Activated naive CD8-positive, alpha-beta T cell treated with anti-CD3 and anti-CD28 coated beads, Interleukin-2, amount 50 U/mL, for 24 hours (primary cell): ENCODE measurements at places on chromosomes 3 and 15.

DNA sequence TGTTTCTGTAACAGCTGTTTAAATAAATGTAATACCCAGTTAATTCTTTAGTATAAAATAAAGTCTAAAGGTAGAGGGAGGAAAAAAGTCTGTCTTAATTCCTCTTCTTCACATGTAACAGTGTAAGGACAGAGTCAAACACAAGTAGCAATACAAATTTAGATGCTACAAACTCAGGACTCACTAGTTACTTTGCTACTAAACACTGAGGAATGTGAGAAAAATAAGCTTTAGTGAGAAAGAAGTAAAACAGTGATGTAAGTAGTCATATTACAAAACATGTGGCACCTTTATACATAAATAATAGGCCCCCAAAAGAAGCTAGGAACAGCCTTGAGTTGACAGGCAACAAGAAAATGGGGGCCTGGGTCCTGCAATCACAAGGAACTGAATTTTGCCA is 113.0 kb downstream of the TBC1D5 start:
- peaks cover 6% of the 10 kb centered on the region for H3K36me3 ChIP-seq
- H3K27ac ChIP-seq, result no peak overlapping the region
- peaks cover 23% of the 10 kb centered on the region for H3K4me1 ChIP-seq
- no peak for DNase-seq
- H3K27me3 ChIP-seq, result no peaks in the 10 kb centered on the region

DNA sequence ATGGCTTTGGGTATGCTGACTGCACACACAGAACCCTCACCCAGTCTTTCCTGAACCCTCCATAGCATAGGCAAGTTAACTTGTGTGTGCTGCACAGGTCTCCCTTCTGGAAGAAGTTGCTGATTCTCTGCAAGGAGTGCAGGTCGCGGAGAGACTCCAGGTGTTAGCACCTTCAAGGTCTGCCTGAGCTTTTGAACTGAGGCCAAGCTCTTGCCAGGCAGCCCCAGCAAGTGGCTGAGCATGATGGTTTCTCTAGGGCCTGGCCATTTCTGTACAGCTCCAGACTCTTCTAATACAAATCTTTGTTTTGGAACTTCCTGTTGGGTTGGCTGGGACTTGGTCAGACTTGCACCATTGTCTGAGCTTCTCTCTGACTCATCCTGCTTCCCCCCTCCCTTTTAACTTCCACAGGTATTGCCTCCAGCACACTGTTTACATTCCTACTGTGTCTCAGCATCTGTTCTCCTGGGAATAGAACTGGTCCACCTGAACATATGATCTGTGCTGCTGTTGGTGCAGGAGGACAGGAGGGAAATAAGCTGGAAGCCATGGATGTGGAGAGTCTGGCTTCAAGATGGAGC is 53.3 kb downstream of the KY start:
- H3K4me1 ChIP-seq, result no peaks in the 10 kb centered on the region
- no peak overlapping the region for H3K27ac ChIP-seq
- H3K36me3 ChIP-seq, result no peaks in the 10 kb centered on the region
- no peak overlapping the region for H3K4me3 ChIP-seq

GRCh38 chr3:66418475-66418931 is 82.3 kb downstream of the LRIG1 start:
- H3K27ac ChIP-seq, result no peak overlapping the region
- H3K4me3 ChIP-seq, result no peak overlapping the region
- peaks cover 27% of the 10 kb centered on the region for H3K36me3 ChIP-seq
- no peaks in the 10 kb centered on the region for H3K27me3 ChIP-seq
- peaks cover 3% of the 10 kb centered on the region for H3K4me1 ChIP-seq

GRCh38 chr3:72080800-72081199 is 295.9 kb upstream of the PROK2 start:
- H3K27me3 ChIP-seq, result peaks cover 4% of the 10 kb centered on the region
- DNase-seq, result no peak
- H3K4me1 ChIP-seq, result peaks cover 44% of the 10 kb centered on the region
- no peak overlapping the region for H3K4me3 ChIP-seq
- no peaks in the 10 kb centered on the region for H3K36me3 ChIP-seq
- no peak overlapping the region for H3K27ac ChIP-seq

DNA sequence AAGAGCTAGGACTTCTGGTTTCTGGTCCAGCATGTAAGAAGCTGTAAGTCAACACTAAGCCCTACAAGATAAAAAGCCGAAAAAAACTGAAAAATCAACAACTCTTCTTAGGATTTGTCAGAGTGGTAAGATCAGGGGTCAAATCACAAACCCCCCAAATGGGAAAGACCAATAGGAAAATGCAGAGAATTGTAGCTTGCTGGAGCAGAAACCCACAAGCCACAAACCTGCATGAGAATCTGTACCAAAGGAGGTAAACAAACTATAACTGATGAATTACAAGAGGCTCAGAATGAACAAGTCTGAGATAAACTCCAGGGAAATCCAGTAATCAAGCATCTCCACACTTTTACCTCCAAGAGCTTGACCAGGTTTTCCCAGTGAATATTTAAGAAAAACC is 36.0 kb downstream of the RFX7 start:
- H3K36me3 ChIP-seq, result peaks cover 34% of the 10 kb centered on the region
- peaks cover 67% of the 10 kb centered on the region for H3K4me1 ChIP-seq
- no peak for DNase-seq
- no peaks in the 10 kb centered on the region for H3K27me3 ChIP-seq

DNA sequence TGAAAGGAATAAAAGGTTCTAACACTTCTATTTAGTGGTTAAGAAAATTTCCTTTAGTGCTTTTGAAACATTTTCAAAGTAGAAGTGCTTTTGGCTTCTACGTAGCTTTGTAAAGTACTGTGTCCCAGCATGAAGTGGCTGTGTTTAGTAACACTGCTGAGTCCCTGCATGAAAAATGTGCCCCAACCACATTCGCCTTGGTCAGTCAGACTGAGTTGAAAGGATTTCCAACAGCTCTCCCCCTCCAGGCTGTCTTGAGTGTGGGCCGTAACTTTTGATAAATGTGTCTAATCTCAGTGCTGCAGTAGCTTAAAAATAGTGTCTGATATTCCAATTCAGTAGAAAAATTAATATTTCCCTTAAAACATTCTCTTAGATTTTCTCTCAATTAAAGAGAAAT is 115.0 kb downstream of the NR1D2 start:
- H3K27me3 ChIP-seq, result peaks cover 11% of the 10 kb centered on the region
- H3K4me1 ChIP-seq, result no peaks in the 10 kb centered on the region
- no peak for DNase-seq
- H3K4me3 ChIP-seq, result no peak overlapping the region
- no peak overlapping the region for H3K27ac ChIP-seq

GRCh38 chr3:17808994-17809393 is 66.6 kb upstream of the TBC1D5 start:
- peaks cover 16% of the 10 kb centered on the region for H3K4me1 ChIP-seq
- H3K4me3 ChIP-seq, result no peak overlapping the region
- no peak overlapping the region for H3K27ac ChIP-seq
- H3K36me3 ChIP-seq, result no peaks in the 10 kb centered on the region
- peaks cover 10% of the 10 kb centered on the region for H3K27me3 ChIP-seq

DNA sequence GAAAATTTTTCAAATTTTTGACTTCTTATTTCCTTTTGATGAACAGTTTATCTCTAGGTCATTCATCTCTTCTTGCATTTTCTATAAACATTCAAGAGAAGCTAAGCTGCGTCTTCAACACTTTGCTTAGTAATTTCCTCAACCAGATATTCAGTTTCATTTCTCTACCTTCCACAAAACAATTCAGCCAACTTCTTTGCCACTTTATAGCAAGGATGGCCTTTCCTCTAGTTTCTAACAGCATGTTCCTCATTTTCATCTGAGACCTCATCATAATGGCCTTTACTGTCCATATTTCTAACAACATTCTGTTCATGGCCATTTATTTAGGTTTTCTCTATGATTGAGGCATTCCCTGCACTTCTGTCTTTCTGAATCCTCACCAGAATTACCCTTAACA is 90.0 kb downstream of the ARIH1 start:
- peak overlapping the region; percentile 62 for H3K27ac ChIP-seq
- no peaks in the 10 kb centered on the region for H3K27me3 ChIP-seq
- DNase-seq, result no peak
- H3K4me1 ChIP-seq, result peaks cover 1% of the 10 kb centered on the region
- H3K4me3 ChIP-seq, result no peak overlapping the region

DNA sequence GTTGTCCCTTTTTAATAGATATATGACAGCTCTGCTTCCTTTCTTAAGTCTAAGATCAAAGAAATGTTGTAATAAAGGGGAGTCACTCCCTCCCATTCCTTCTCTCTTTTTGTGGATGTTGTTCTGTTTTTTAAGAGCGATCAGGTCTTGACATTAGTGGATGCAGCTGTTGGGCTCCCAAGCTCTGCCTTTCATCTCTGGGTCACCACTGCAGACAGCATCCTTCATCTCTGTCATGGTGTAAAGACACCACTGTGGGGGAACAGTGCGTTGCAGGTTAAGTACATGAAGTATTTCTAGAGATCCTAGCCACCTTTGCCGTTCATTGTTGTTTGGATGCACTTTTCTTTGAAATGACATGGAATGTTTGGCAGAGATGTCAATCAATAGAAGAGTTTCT is 17.7 kb downstream of the FNDC3B start:
- H3K4me3 ChIP-seq, result no peak overlapping the region
- DNase-seq, result no peak
- peaks cover 7% of the 10 kb centered on the region for H3K36me3 ChIP-seq
- no peak overlapping the region for H3K27ac ChIP-seq

- H3K4me3 ChIP-seq, result no peak overlapping the region
- no peaks in the 10 kb centered on the region for H3K36me3 ChIP-seq
- no peaks in the 10 kb centered on the region for H3K4me1 ChIP-seq
- H3K27me3 ChIP-seq, result no peaks in the 10 kb centered on the region
- no peak for DNase-seq
- H3K27ac ChIP-seq, result no peak overlapping the region
Observed at GRCh38 chr3:25142609-25143355, 285.3 kb upstream of the RARB start.

GRCh38 chr15:57320631-57321220 is 55.6 kb upstream of the CGNL1 start:
- no peak overlapping the region for H3K27ac ChIP-seq
- H3K36me3 ChIP-seq, result no peaks in the 10 kb centered on the region
- no peak for DNase-seq
- peaks cover 4% of the 10 kb centered on the region for H3K4me1 ChIP-seq

DNA sequence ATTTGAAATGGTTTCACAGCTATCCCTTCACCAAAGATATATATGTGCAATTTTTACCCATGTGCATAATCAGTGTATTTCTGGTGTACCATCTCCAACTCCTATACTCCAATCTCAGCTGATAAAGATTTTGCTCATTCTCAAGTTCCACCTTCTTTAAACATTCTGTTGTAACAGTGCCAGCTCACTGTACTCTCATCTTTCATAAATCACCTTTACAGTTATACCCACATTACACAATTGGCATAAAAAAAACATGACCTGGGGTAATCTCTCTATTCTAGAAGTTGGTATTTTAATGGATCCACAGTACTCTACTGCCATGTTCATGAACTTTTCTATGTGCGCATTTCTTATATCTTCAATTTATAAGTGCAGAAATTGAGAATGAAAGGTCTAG is 339.9 kb upstream of the DPH6 start:
- H3K4me1 ChIP-seq, result no peaks in the 10 kb centered on the region
- no peak overlapping the region for H3K27ac ChIP-seq
- H3K4me3 ChIP-seq, result no peak overlapping the region
- no peaks in the 10 kb centered on the region for H3K36me3 ChIP-seq

DNA sequence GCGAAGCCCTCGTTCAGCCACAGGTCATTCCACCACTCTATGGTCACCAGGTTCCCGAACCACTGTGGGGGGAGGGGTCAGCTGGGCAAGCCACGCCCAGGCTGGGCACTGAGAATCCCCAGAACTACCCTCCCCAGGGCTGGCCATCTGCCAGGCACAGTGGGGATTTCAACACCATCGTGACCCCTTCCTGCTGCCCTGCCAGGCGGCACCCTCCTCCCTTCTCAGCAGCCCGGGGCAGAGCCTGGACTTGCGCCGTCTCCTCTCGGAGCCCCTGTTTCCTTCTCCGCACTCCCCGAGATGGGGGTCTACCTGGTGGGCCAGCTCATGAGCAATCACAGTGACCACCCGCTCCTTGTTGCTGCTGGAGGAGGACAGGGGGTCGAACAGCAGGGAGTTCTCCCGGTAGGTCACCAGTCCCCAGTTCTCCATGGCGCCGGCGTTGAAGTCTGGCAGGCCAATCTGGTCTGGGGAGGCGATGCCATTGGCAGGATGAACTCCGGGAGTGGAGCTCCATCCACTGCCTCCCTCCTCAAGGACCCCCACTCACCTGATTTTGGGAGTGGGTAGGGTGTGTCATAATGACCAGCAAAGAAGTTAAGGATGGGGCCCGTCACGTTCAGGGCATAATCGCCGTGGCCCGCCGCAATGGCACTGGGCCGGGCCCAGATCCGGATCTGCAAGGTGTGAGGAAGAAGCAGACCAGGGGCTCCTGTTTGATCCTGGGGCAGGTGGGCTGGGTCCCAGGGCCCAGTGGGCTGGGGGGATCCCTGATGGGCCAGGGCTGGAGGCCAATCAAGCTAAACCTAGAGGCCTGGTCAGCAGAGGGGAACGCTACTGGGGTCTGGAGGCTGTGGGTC is 10.5 kb downstream of the ANPEP start:
- H3K4me3 ChIP-seq, result no peak overlapping the region
- H3K27ac ChIP-seq, result no peak overlapping the region
- DNase-seq, result no peak
- no peaks in the 10 kb centered on the region for H3K36me3 ChIP-seq

DNA sequence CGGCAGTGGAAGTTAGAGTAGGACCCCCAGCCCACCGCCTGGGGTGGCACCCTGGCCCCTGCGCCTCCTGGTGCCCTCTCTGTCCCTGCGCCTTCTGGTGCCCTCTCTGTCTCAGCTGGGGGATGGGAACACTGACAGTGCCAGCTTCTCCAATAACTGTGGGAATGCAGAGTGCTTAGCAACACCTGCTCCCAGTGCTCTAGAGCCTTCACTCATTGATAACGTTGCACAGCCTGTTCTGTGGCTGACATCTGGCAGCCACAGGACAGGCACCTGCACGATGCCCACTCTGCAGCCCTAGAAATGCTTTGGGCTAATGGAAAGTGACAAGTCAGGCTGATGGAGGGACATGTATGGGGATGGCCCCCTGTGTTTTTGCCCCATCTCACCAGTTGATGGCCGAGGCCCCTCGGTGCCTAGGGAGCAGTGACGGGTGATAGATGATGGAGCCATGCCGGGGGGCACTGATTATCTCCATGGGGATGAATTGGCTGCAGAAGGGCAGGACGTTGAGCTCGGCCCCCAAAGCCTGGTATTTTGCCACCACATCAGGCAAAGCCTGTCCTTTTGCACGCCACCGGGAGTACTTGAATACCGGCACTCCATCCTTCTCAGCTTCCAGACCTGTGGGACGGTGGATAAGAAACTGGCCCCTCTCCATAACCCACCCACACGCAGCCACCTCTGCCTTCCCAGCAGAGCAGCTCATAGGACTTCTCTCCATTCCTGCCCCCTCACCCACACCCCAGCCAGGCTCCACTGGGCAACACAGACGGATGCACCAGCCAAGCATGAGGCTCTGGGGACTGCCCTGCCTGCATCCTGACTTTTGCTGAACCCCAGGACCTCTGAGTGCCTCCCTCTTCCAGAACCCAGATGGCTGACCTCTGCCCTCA is 22.1 kb downstream of the ALDH1L1 start:
- H3K4me1 ChIP-seq, result no peaks in the 10 kb centered on the region
- peaks cover 2% of the 10 kb centered on the region for H3K27me3 ChIP-seq
- H3K27ac ChIP-seq, result no peak overlapping the region
- no peak for DNase-seq

GRCh38 chr15:34437687-34438086 is at the start of gene GOLGA8A:
TSS of gene GOLGA8A (minus strand) at chr15:34437808. CDS start at chr15:34389691, 48,117 bp downstream.
- peaks cover 17% of the 10 kb centered on the region for H3K4me1 ChIP-seq
- H3K27me3 ChIP-seq, result peaks cover 7% of the 10 kb centered on the region
- H3K36me3 ChIP-seq, result peaks cover 20% of the 10 kb centered on the region
- DNase-seq, result peak; percentile 85
- peak within 1 kb of the TSS; percentile 97 for H3K27ac ChIP-seq
